ENCODE measurements at places on chromosomes 4 and X.
A peak's percentile ranks its signal among the peaks of the same experiment; 100 is the strongest.

DNA sequence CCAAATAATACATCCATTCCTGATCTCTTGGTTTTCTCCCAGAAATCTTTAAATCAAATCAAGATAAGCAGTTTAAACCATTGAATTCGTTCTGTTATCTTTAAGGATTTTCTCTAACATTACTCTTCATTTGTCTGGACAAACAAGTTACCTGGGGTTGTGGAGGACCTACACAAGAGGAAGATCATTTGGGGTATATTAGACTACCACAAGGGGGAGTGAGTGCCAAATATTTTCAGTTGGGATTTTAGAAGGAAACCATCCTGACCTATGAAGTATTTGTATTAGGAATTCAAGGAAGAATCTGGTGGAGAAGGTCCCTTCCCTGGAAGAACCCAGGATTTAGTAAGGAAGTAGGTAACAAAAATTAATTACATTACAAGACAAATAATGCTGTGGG lies 12.0 kb upstream of the DCHS2 start:
- DNase-seq = no peak

DNA sequence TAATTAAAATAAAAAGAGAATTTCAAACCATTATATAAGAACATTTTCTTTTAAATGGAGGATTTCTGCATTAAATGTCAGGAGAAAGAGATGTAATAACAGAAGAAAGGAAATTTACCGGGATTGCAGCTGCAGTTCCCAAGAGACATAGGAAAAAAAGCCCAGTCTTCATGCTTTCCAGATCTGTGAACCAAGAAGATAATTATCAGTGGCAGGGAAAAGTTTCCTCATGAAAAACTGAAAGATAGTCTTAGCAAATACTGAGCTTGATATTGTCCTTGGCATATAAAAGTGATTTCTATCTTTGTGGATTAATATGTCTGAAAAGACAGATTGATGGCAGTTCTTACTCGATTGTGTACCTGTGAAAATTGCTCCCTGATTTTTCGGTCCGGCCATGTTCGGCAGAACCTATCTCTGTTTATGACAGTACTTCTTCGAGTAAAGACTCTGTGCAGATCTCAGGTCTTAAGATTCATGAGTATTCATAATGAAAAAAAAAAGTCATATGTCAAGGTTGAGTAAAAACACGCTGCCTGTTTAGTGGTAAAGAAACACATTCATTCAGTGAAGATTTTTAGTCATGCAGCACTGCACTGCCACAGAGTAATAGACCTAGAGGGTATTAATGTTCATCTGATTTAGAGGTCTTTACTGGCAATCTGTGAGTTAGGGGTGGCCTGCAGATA lies 29.6 kb downstream of the SPARCL1 start:
- DNase-seq = no peak

DNA sequence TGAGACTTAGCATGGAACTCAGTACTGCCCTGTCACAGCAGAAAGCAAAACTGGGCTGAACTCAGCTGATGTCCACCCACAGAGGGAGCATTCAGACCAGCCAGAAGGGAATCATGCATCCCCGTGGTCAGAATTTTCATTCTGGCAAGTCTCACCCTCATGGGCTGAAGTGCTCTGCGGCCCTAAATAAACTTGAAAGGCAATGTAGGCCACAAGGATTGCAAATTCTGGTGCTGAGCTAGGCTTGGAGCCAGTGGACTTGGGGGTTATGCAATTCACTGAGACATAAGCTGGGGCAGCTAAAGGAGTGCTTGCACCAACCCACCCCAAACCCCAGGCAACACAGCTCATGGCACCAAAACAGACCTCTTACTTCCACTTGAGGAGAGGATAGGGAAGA lies 494.1 kb downstream of the GABRG1 start:
- no peak for DNase-seq

DNA sequence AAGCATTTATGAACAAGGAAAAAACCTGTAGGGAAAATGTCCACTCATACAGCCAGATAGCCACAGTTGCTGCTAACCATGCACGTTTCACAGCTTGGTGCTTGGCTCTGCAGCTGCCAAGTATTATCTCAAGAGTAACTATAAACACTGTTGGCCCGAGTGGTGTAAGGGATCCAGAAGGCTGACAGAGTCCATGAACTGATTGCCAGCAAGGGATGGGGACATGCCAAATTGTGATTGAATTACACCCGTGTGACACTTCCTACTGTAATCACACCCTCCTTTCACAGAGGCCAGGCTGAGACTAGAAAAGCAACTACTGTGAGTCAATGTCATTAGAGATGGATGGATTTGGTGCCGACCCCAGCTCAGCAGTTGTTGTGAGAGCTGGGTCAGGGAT lies 223.9 kb upstream of the ANKRD50 start:
- DNase-seq = peak; percentile 92

DNA sequence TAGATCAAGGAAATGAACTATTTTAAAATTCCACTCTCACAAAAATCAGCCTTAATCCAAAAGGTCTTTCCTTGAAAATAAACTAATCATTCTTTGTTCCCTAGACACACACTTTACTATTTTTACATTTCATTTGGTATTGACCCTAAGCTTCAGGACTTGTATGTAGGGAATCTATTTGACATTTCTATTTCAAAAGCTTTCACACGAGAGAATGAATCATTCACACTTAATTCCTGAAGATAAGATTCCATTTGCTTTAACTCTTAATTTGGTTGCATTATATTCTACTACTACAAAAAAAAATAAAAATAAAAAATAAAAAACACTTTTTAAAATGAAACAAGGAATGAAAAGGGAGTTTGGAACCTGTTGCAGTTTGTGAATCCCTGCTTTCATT lies 43.7 kb downstream of the EDNRA start:
- DNase-seq = no peak
